Stomach (tissue), 19 donors: ENCODE measurements at places on chromosomes 12 and 14. TPM values are rescaled to one million over a fixed set of nuclear protein-coding genes. Genes with fewer than 3 reads are reported as not detected.
A peak's percentile ranks its signal among the peaks of the same experiment; 100 is the strongest.

- H3K27me3 ChIP-seq = no peaks in the 10 kb centered on the region
- H3K36me3 ChIP-seq = no peaks in the 10 kb centered on the region
- no peak overlapping the region for H3K27ac ChIP-seq
- peaks cover 11% of the 10 kb centered on the region for H3K4me1 ChIP-seq
- no peak for DNase-seq
Observed at GRCh38 chr14:60226298-60226697, 22.7 kb upstream of the PPM1A start.

DNA sequence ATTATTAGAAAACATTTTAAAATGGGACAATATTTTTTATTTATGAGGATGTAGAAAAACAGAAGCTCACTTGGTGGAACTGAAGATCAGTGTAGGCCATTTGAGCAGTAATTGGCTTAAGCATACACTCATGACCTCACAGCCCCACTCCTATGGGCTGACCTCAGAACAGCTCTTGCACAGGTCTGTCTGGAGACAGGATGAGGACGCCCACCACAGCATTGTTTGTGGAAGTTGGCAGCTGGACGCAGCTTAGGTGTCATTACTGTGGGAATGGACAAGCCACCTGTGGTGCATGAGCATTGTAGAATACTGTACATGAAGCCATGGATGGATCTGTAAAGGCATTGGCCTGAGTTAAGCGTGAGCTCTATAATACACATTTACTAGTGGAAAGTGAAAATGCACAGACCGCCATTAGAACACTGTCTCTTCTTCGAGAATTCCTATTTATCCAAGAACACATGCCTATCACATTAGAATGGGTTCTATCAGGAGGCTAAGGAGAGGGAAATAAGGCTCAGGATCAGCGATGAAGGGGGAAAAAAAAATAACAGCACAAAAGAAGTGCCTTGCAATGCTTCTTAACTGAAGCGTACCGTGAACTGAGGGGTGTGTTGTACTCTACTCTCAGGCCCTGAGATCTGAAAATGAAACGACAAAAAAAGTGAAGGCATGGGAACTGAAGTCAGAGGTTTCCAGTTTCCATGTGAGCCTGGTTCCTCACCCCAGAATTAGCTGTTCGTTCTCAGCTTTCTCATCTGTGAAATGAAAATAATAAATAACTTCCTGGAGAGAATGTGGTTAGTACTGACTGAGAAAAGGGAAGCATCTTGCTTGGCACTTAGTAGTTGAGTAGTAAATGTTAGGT, 33.6 kb downstream of the KCNA1 start:
- H3K27ac ChIP-seq = no peak overlapping the region
- H3K27me3 ChIP-seq = peaks cover 4% of the 10 kb centered on the region
- H3K36me3 ChIP-seq = no peaks in the 10 kb centered on the region

DNA sequence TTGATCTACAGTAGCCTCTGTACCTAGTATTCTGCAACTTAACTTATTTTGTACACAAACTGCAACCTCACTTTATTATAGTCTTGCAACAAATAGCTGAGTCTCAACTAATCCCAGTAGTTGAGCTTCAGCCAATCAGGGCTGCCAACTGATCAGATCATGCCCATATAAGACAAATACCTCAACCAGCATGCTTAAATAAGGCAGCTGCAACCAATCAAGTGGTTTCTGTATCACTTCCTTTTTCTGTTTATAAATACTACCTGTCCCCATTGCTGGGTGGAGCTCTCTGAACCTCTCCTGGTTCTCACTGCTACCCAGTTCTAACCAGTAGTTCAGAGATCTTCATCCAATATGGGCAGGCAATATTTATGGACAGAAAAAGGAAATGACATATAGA, 248.5 kb upstream of the FBXO33 start:
- no peak for DNase-seq
- H3K27ac ChIP-seq = no peak overlapping the region
- H3K27me3 ChIP-seq = no peaks in the 10 kb centered on the region
- no peaks in the 10 kb centered on the region for H3K4me1 ChIP-seq

DNA sequence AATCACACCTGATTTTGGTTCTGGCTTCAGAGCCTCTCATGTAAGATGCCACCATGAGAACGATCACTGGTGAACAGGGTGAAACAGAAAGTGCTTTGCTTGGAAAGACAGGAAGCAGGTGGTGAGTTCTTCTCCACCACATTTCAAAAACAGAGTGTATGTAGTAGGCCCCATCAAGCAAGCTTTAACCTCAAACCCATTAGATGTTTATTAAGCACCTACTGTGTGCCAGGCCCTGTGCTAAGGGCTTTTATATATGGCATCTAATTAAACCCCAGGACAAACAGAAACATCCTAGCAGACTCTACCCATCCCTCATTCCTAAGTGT, 47.8 kb upstream of the MED13L start:
- no peak overlapping the region for H3K27ac ChIP-seq
- no peaks in the 10 kb centered on the region for H3K27me3 ChIP-seq
- no peaks in the 10 kb centered on the region for H3K36me3 ChIP-seq
- no peak overlapping the region for H3K4me3 ChIP-seq
- no peaks in the 10 kb centered on the region for H3K4me1 ChIP-seq
- no peak for DNase-seq

DNA sequence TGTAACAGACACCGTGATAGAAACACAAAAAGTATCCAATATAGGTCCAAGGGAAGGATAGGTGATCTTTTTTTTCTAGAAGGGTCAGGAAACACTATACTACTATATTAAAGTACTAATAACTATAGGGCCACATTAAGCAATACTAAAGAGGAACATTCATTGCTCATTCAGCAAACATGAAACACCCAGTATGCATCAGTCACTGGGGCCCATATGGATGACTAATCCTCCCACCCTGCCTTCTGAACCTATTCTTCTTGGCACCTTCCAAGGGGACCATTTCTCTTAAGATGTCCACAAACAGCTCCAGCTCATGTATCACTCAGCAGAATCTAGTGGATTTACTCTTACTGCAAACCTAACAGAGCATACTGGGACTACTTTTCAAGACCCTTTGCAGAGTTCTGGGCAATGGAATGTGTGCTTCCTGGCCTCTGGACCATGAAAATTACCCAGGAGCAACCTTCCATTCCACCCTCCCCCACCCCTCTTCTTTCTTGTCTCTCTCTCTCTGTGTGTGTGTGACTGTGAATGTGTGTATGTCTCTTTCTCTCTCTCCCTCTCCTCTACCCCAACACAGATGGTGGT, 187.9 kb downstream of the EPS8 start:
- no peak overlapping the region for H3K27ac ChIP-seq
- H3K27me3 ChIP-seq = no peaks in the 10 kb centered on the region
- H3K4me1 ChIP-seq = peaks cover 8% of the 10 kb centered on the region

DNA sequence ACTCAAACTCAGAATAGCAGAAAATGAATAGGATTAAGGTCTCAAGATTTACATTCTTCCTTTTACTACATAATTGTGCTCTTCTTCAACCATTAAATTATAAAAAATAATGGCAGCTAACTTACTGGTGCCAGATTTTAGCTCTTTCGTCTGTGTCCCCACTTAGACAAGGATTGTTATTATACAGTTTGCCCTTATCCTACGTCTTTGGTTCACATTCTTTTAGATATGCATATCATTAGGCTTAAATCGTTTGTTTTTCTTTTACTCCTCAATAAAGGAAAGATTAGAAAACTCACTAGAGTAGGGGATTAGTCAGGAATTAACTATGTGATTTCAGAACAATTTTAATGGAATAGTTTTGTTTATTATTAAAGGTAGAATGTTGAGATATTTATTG, 129.6 kb upstream of the GARIN2 start:
- H3K4me3 ChIP-seq = no peak overlapping the region
- no peaks in the 10 kb centered on the region for H3K4me1 ChIP-seq
- no peaks in the 10 kb centered on the region for H3K36me3 ChIP-seq
- no peak for DNase-seq
- H3K27ac ChIP-seq = no peak overlapping the region

- H3K36me3 ChIP-seq = no peaks in the 10 kb centered on the region
- DNase-seq = no peak
- H3K4me3 ChIP-seq = no peak overlapping the region
- no peaks in the 10 kb centered on the region for H3K4me1 ChIP-seq
- no peak overlapping the region for H3K27ac ChIP-seq
Observed at GRCh38 chr14:29710015-29710414, 217.6 kb downstream of the PRKD1 start.

- no peak for DNase-seq
- no peak overlapping the region for H3K27ac ChIP-seq
- H3K27me3 ChIP-seq = no peaks in the 10 kb centered on the region
- H3K4me1 ChIP-seq = no peaks in the 10 kb centered on the region
Observed at GRCh38 chr12:13896063-13896626, 85.3 kb downstream of the GRIN2B start.

GRCh38 chr14:54785136-54785777, 117.4 kb downstream of the GCH1 start:
- peaks cover 47% of the 10 kb centered on the region for H3K36me3 ChIP-seq
- no peaks in the 10 kb centered on the region for H3K4me1 ChIP-seq
- DNase-seq = no peak

GRCh38 chr12:114667669-114668150, 16.3 kb downstream of the TBX3 start:
- peak overlapping the region; percentile 41 for H3K4me3 ChIP-seq
- peaks cover 6% of the 10 kb centered on the region for H3K36me3 ChIP-seq
- H3K27ac ChIP-seq = no peak overlapping the region
- H3K27me3 ChIP-seq = peaks cover 71% of the 10 kb centered on the region
- DNase-seq = no peak

DNA sequence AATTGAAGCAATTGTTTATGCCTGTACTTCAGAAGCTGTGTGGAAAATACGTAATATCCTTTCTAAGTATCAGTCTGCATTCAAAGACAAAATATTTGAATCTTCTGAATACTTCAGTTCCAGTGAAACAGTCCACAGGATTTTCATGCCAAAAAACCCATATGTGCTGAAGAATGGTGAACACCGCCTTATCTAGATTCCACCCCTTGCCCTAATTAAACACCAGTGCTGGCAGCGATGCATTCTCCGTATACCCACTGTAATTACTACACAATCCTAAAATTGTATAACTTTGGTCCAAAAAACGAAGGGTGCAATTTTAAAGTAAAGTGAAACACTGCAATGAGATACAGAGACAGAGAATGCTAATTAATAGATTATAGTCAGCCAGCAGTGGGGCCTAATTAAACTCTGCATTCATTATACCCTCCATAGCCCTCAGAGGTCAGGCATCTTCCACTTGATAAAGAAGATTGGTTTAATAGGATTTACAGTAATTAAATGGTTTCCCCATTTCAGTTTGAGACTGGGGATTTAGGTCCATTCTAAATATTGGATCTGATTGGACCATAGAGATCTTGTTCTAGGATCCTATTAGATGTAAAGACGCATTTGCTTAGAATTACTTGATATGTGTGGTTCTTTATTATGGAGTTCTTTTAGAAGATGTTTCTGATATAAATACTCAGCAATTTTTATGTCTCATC, 43.9 kb downstream of the ERC1 start:
- no peaks in the 10 kb centered on the region for H3K4me1 ChIP-seq
- no peak for DNase-seq
- no peak overlapping the region for H3K4me3 ChIP-seq
- H3K27ac ChIP-seq = no peak overlapping the region

DNA sequence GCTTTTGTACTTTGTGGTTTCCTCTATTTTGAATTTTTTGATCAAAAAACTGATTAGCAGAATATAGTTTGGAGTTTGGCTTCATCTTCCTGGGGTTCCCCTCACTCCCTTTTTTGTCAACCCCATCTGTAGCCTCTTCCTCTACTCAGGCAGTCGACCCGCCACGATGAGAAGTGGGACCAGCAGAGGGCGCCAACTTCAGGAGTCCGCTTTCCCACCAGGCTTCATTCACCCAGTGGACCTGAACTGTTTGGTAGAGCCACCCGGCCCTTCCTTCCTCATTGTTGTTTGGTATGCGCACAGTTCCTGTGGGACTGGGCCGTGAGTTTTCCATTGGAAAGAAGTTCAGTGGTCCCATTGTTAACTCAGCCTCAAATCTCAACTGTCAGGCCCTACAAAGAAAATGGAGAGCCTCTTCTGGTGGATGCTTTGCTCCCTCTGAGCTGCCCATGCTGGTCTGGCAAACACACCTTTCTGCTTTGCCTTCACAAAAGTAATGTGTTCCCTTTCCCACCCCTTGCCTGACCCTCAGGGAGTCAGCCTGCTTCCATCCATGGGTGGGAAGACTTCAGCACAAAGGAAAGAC, 21.7 kb downstream of the TMBIM6 start:
- H3K4me1 ChIP-seq = peaks cover 17% of the 10 kb centered on the region
- peak overlapping the region; percentile 32 for H3K27ac ChIP-seq
- peaks cover 69% of the 10 kb centered on the region for H3K36me3 ChIP-seq
- no peak overlapping the region for H3K4me3 ChIP-seq
- no peaks in the 10 kb centered on the region for H3K27me3 ChIP-seq

DNA sequence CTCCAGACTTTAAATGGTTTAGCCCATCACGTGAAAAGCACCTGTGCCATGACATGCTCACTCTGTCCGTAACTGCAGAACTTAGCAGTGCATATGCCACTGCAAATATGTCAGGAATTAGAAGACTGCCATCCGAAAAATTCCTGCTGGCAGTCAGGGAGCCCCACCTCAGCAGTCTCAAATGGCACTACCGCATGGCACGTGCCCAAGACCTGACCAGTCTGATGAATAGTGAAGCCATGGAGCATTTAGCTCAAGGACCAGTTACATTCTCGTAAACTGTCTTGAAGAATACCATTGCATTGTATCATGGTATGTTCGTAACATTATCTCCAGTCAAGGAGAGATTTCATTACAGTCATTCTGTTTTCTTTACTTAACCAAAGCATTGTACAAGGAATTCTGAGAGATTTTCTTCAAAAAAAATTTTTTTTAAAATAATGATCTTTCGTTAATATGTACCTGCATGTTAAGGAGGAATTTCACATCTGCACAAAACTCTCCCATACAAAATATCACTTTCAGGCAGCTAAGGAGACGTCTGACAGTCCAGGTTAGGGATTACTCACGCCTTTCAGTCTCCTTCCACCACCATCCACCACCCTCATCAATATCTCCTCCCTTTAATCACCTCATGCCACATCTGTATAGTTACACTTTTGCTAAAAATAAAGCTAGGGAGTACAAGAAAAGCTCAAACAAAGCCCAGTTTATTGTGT, 138.5 kb downstream of the ANO2 start:
- H3K4me3 ChIP-seq = no peak overlapping the region
- no peaks in the 10 kb centered on the region for H3K27me3 ChIP-seq
- H3K4me1 ChIP-seq = no peaks in the 10 kb centered on the region
- DNase-seq = no peak
- H3K27ac ChIP-seq = no peak overlapping the region
- H3K36me3 ChIP-seq = no peaks in the 10 kb centered on the region

GRCh38 chr12:52323001-52323400, 1.8 kb upstream of the KRT83 start:
- H3K4me3 ChIP-seq = no peak overlapping the region
- DNase-seq = no peak
- no peaks in the 10 kb centered on the region for H3K36me3 ChIP-seq
- H3K4me1 ChIP-seq = peaks cover 4% of the 10 kb centered on the region
- H3K27ac ChIP-seq = no peak overlapping the region
- peaks cover 55% of the 10 kb centered on the region for H3K27me3 ChIP-seq

The LYZ gene
- 25.1 TPM for total RNA-seq

The AQP6 gene
- total RNA-seq = 0.45 TPM

The RND1 gene
- total RNA-seq = 3.5 TPM

The ARHGAP9 gene
- total RNA-seq = not detected

The SLCO1C1 gene
- total RNA-seq = not detected

The WNT1 gene
- not detected for total RNA-seq
